Putamen (tissue), 1 donor: ENCODE measurements at places on chromosomes 6 and 20.

DNA sequence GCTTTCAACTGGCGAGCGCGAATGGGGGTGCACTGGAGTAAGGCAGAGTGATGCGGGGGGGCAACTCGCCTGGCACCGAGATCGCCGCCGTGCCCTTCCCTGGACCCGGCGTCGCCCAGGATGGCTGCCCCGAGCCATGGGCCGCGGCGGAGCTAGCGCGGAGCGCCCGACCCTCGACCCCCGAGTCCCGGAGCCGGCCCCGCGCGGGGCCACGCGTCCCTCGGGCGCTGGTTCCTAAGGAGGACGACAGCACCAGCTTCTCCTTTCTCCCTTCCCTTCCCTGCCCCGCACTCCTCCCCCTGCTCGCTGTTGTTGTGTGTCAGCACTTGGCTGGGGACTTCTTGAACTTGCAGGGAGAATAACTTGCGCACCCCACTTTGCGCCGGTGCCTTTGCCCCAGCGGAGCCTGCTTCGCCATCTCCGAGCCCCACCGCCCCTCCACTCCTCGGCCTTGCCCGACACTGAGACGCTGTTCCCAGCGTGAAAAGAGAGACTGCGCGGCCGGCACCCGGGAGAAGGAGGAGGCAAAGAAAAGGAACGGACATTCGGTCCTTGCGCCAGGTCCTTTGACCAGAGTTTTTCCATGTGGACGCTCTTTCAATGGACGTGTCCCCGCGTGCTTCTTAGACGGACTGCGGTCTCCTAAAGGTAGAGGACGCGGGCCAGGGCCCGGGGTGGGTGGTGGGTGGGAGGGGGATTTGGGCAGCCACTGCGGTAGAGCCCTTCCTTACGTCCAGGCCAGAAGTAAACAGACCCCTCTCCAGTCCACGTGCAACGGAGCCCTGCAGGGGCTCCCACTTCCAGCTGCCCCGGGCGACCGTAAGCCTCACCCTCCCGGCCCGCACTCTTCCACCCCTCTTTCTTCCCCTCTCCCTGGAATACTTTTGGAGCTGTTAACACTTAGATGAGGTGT, 998 bp downstream of the BMP2 start:
- DNase-seq: no peak

DNA sequence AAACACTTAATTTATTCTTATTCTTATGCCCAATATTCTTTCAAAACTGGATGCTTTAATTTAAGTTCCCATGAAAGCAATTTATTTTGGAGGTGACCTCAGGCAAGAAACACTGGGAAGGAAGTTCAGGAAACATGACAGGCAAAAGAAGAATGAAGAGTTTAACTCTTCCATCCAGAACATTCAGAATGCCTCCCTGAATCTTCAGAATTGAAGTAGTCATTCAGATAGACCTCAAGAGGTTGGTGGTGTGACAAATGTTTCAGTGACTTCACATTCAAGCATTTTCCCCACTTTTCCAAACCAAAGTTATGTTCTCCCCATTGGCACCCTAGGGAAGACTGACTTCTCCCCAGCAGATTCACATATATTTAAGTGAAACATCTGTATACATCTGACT, 110.5 kb downstream of the HAO1 start:
- no peak for DNase-seq

DNA sequence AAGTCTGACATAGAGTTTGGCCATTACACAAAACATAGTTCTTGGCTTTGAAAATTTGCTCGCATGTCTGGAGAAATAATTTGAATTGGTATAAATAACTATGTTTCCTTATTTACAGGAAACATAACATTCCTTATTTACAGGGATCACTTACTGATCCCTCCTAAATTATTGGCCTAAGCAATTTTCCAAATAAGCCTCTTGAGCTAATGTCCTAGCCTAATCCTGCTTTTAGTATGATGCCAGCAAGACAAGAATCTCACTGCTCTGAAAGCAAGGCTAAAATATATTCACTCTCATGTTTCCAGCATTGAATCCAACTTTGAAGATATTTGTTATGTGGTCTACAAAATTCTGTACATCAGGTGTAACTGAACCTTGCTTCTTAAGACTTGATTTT, 4.1 kb upstream of the TBC1D32 start:
- DNase-seq: no peak

GRCh38 chr20:45322952-45323383, 14.9 kb upstream of the MATN4 start:
- DNase-seq: peak; percentile 70

DNA sequence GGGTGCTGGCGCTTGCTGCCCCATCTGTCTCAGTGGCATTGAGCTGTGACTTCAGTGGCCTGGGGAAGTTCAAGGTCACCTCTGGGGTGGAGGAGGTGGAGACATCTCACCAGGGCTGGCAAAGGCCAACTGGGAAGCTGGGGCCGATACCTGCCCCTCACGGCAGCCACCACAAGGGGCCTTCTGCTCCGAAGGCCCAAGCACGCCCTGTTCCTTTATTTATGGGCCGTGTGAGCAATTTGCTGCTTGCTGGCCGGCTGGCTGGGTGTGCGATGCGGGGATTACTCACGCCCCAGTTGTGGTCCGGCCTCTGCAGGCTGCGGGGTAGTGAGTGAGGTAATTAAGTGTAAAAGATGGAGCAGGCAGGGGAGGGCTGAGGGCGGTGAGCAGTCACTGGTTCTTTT, 13.2 kb upstream of the SCRT2 start:
- DNase-seq: no peak

GRCh38 chr6:47079638-47080037, 37.5 kb upstream of the ADGRF1 start:
- no peak for DNase-seq

- DNase-seq: no peak
These were observed 970 bp downstream of the BLTP3A start for GRCh38 chr6:34792605-34793500.

- DNase-seq: no peak
These were observed 13.3 kb upstream of the ITPR3 start for GRCh38 chr6:33607784-33608161.

DNA sequence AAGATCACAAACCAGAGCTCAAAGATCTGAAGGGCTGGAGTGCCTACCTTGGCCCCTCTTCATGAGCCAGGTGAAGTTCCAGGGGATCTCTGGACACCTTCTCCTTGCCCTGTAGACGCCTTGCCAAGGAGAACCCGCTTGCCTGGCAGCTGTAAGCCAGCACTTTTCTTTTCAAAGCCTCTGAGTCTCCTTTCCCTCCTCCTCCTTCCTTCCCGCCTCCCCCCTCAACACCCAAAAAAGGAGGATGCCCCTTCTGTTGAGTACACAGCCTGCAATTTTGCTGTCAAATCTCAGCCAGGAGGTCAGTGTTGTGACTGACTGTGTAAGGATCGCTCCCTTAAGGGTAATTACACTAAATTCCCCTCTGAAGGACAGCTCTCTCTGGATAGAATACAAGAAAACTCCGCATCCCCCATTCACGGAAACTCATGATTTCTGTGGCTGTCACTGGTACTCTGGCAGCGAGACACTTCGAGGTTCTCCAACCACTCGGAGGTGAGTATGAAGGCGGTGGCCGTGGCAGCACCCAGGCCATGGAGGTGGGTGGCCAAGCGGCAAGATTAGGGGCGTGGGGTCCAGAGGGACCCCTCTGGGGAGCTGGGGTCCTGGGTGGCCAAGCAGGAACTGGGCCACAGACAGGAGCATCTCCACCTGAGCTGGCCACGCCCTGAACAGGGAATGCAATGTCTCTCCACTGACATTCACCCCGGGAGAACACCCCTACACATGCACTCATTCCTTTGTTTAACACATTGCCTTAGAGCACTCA, 23.2 kb upstream of the FOXP4 start:
- DNase-seq: no peak

GRCh38 chr20:20497242-20497978, 129.5 kb downstream of the INSM1 start:
- no peak for DNase-seq

- DNase-seq: no peak
These were observed 296.3 kb upstream of the JAG1 start for GRCh38 chr20:10970109-10970508.

DNA sequence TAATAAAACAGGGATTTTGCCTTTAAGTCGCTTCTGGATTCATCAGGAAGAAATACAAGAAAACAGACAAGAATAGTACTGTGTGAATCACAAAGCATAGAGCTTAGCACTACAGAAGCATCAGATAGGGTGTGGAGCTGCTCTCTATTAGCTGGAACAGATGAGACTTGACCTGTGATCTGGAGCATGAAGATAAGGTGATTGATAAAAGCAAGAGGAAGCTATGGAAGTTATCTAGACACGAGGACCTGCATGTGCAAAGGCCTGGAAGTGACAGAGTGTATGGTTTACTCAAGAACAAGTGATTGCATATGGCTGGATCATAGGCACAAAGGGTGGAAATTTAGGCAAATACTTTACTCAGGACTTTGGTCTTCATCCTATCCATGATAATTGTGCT, 112.9 kb upstream of the MLIP start:
- no peak for DNase-seq

- DNase-seq: no peak
These were observed 10.9 kb downstream of the IL20RA start for GRCh38 chr6:137033828-137034227.

DNA sequence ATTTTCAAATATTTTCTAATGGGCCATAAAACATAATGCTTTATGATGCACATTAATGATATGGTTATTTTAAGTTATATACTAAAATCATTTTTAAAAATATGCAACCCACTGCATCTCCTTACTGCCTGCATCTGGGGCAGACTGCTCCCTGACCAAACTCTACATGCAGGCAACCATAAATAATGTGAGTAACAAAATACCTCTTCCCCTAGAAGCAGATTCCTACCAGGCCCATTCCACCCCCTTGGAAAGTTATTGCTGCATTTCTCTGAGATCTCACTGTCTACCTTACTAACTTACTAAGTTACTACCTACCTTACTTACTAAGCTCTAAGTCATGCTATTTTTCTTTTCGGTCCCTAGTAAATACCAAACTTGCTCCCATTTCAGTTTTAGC, 71.8 kb downstream of the ATG5 start:
- no peak for DNase-seq

GRCh38 chr6:155084431-155085123, 89.5 kb downstream of the TIAM2 start:
- DNase-seq: peak; percentile 14

- no peak for DNase-seq
These were observed 6.4 kb downstream of the VNN2 start for GRCh38 chr6:132751306-132751705.

- DNase-seq: no peak
These were observed 101.7 kb upstream of the SPACA1 start for GRCh38 chr6:87945966-87946365.

DNA sequence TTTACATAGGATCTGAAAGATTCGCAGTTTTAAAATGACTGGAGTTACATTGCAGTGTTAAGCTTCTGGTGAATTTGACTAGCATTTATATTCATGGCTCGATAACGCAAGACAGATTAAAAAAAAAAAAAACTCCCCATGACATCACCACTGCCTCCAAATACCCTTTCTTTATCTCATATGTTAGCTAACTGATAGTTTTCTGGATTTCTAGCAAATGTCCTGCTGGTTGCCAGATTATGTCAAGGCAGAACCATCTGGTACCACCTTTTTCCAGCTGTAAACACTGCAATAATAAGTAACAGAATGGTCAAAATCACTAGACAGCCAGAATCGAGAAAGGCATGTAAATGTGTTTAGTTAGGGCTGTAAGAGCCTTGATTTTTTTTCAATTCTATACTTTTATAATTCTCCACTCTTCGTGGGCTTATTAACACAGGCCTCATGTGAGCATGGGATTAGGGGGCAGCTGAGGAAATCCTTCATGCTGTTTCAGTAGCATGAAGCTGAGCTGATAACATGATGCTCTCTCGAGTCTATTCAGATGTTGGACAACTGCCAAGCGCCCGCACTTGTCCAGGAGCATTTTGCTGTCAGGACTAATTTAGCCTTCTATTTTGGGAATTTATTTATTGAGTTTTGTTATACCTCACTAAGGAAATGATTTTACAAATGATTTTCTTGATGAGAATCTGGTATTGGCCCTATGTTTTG, 166.0 kb upstream of the SCGN start:
- no peak for DNase-seq

DNA sequence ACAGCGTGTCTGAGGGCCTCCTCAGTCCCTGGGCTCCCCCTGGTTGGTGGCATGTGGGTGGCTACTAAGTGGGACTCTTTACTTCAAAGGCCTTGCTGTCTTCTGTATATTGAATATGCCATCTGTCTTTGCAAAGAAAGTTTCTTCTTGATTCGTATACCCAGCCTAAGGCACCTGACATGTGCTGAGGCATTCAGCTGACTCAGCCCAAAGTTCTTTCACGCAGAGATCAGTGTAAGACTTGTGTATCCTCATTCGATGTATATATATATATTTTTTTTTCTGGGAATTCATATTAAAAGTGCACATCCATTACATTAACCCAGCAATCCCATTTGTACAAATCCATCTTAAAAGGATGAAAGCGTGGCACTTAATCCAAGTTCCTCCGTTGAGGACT, 115.1 kb upstream of the PMEPA1 start:
- DNase-seq: no peak

GRCh38 chr20:45082468-45082867, 18.5 kb downstream of the KCNS1 start:
- DNase-seq: no peak

DNA sequence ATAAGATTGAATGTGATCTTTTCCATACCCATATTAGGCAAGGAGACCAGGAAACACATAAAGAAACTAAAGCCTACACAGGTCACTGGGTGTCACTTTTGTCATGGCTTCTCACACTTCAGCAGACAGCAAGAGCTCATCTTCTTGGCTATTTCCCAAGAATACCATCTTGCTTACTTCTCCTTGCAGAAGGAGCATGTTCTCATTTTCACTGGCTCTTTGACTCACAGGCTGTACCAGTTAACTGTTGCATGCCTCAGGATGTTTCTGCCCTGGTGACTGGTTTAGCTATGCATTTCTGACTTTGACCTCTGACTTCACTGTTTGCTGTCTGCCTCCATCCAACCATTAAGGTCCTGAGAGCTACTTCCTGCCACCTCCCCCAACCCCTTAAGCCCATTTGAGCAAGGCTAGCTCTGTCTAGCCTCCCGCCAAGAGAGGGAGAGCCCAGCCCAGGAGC, 40.3 kb upstream of the OGFRL1 start:
- DNase-seq: peak; percentile 23

DNA sequence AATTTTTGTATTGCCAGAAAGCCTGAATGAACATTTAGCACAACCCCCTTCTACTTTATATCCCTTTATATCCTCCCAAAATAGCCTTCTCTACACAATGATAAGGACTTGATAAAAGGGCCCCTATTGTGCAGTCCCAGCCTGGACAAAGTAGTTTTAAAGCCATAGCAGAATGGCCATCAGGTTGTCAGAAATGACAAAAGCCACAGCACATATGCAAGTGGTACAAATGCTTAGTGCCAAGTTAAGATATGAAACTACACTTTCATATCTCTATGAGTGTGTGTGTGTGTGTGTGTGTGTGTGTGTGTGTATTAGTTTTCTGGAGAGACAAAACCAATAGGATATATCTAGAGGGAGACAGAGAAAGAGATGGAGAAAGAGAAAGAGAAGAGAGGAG, 132.6 kb downstream of the SGK1 start:
- DNase-seq: no peak

- no peak for DNase-seq
These were observed 49.9 kb upstream of the RANBP9 start for GRCh38 chr6:13761361-13762036.

DNA sequence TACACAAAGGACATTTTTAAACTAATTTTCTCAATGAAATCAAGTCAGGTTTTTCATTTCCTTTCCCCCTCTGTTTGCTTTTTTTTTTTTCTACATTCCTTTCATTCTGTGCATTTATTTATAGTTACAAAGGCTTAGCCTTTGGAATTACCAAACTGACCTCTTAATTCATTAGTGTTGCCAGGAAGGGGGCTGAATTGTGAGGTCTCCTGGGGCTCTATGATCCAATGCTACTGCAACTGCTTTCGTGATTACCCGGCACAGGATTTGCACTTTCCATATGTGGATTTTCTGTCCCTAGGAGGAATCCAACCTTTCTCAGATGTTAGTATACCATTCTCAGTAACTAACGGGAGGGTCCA, 35.3 kb downstream of the NEDD9 start:
- DNase-seq: no peak
